ENCODE measurements at places on chromosomes 13 and 19. TPM values are rescaled to one million over a fixed set of nuclear protein-coding genes. Genes with fewer than 3 reads are reported as not detected.

Gene BEST2
- 0.13 TPM for polyA plus RNA-seq

Gene PRR22
- polyA plus RNA-seq: 1.6 TPM

Gene CGB5
- polyA plus RNA-seq: not detected

Gene GARIN5A
- polyA plus RNA-seq: 3.6 TPM

Gene MAP4K1
- polyA plus RNA-seq: 3.7 TPM

Gene CCDC70
- not detected for polyA plus RNA-seq

Gene ZNF813
- 5.8 TPM for polyA plus RNA-seq

Gene RNF225
- not detected for polyA plus RNA-seq

Gene ZNF415
- polyA plus RNA-seq: 24.4 TPM

Gene ANO8
- 12.0 TPM for polyA plus RNA-seq

Gene LRRC8E
- 4.6 TPM for polyA plus RNA-seq

Gene ZFP28
- 14.6 TPM for polyA plus RNA-seq

Gene CEACAM4
- 0.24 TPM for polyA plus RNA-seq

Gene ZNF578
- polyA plus RNA-seq: 6.0 TPM

Gene CYP4F8
- not detected for polyA plus RNA-seq

Gene POU4F1
- polyA plus RNA-seq: not detected

Gene RAVER1
- polyA plus RNA-seq: 28.5 TPM

Gene MBNL2
- 101 TPM for polyA plus RNA-seq

Gene ZNF541
- polyA plus RNA-seq: 0.09 TPM

Gene ZNF675
- 23.0 TPM for polyA plus RNA-seq

Gene ZIM2
- polyA plus RNA-seq: 2.9 TPM

Gene VSTM1
- not detected for polyA plus RNA-seq

Gene IRGC
- polyA plus RNA-seq: not detected

Gene ZNF426
- polyA plus RNA-seq: 27.1 TPM

Gene ZNF729
- polyA plus RNA-seq: 0.09 TPM

Gene CYP4F2
- polyA plus RNA-seq: not detected

Gene KLF1
- polyA plus RNA-seq: 0.39 TPM

Gene ZNF667
- 21.5 TPM for polyA plus RNA-seq

Gene ICAM5
- polyA plus RNA-seq: 4.7 TPM

Gene PRTN3
- polyA plus RNA-seq: 3.4 TPM

Gene RGL3
- polyA plus RNA-seq: 57.3 TPM

Gene IL4I1
- 1.3 TPM for polyA plus RNA-seq

Gene LGI4
- polyA plus RNA-seq: 2.9 TPM

Gene CRTC1
- 13.8 TPM for polyA plus RNA-seq

Gene NPAS1
- 0.83 TPM for polyA plus RNA-seq

Gene PLIN4
- polyA plus RNA-seq: 0.88 TPM

Gene POU2F2
- 0.87 TPM for polyA plus RNA-seq

Gene CD177
- 0.17 TPM for polyA plus RNA-seq

Gene IL12RB1
- 0.62 TPM for polyA plus RNA-seq

Gene FSD1
- 1.0 TPM for polyA plus RNA-seq

Gene PDX1
- polyA plus RNA-seq: not detected

Gene HRC
- 16.4 TPM for polyA plus RNA-seq

Gene TMIGD2
- polyA plus RNA-seq: 0.56 TPM
